ENCODE measurements at places on chromosomes 1 and 21.

DNA sequence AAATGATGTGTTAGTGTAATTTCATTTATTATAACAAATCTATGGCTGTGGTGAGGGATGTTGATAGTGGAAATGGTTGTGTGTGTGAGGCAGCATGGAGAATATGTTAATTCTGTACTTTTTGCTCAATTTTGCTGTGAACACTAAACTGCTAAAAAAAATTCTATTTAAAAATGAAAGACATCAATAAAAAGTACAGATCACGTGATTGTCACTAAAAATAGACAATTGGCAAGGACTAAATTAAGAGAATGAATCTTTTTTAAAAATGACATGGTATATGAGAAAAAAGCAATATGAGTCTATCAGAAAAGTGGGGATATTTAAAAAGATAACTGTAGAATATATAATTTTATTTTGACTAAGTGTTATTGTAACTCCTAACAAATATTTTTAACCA lies 15.7 kb upstream of the PIGK start:
- DNase-seq: no peak

GRCh38 chr1:240111558-240111957 lies 19.9 kb downstream of the FMN2 start:
- no peak for DNase-seq

GRCh38 chr1:200802865-200803512 lies 64.3 kb downstream of the CAMSAP2 start:
- no peak for DNase-seq

DNA sequence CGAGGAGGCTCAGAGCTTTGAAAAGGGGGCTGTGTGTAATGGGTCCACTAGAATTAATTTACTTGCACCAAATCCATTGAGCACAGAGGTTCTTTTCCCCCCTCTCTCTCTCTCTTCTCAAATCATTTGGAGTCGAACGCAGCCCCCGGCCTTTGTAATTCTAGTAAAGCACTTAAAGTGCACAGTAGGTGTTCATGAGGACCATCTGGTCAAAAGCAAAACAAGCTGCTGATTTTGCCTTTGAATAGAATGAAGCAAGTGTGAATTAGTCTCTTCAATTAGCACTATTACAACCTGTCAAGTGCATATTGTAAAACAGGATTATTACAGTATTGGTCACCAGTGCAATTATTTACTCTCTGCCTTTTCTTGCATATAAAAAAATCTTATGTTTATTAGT lies 259.9 kb downstream of the FAF1 start:
- no peak for DNase-seq

- no peak for DNase-seq
These were observed 64.6 kb downstream of the TRIM11 start for GRCh38 chr1:228341814-228342626.

DNA sequence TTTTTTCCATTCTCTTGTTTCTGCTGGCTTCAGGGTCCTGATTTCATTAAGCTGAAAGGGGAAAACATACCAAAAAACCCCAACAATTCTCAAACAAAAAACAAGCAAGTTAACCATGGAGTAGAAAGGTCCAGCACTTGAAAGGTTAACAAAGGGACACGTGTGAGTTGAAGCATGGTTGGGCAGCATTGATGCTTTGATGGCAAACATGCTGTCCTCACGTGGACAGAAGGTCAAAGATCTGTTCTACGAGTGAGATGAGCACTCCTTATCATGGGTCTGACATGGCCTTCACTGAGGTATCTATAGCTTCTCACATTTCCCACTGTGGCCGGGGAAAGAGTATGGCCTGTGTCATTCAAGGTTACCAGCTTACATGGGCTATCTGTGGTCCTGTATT lies 394.9 kb downstream of the HHAT start:
- no peak for DNase-seq

DNA sequence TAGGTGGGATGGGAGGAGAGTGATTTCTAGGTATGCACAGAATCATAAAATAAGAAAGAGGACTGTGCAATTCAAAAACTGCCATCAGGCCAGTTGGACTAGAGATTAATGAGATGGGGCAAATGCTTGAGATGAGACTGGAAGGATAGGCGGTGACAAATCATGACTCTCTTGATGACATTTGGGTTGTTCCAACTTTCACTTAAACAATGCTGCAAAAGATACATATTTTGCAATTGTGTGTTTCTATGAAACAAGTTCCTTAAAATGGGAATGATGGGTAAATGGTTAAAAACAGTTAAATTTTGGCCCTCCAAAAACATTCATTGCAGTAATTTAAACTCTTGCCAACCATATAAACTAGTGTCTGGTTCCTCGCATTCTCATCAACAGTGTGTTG lies 55.2 kb downstream of the RNASEL start:
- no peak for DNase-seq

GRCh38 chr1:180213401-180214170 lies 16.5 kb upstream of the LHX4 start:
- no peak for DNase-seq

DNA sequence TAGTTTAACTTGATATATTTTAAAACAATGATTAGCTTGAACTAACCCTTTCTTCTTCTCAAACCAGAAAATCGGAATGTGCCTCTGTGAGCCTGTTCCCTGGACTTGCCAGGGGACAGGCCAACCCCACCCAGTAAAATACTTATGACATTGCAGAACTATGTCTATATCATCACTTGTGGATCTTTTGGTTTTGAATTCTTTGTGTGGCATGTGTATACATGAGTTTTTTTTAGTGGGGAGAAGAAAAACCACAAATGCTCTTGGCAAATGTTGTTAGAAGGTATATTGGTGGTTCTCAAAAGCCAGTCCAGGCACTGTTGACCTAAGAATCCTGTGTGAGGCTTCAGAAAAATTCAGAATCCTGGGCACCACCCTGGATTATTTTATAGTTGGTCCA lies 347.4 kb downstream of the SIPA1L2 start:
- no peak for DNase-seq

DNA sequence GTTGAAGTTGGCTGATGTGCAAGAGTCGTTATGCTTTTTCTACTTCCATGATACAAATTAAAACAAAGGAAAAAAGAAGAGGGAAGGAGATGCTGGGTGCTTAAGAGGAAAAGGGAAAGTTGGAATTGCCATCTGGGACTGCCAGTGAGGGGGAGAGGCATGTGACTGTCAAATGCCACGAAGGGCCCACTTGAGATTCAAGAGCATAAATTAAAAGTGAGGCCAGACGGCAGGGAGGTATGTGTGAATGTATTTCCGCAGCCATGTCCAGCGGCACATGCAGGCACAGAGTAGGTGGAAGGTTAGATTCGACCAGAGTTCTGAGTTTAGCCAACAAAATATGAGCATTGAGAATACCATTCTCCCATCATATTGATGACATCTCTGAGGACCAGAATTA lies 32.0 kb downstream of the NFASC start:
- DNase-seq: no peak

DNA sequence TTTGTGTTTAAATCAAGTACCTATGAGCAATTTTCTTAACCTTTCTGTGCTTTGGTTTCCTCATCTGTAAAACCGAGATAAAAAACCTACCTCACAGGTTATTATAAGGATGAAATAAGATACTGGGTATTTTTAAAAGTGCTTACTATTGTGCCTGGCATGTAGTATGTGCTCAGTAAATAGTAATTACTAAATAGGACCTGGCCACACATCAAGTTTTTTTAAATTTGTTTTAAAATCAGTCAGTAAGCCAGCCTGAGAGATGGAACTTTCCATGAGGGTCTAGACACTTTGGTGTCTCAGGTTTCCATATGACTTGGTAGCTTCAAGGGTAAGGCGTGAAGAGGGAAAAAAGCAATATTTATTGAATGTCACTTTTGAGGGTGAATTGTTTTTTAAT lies 7.0 kb upstream of the ATF3 start:
- no peak for DNase-seq

GRCh38 chr1:165424454-165425216 lies 20.3 kb downstream of the RXRG start:
- DNase-seq: no peak

DNA sequence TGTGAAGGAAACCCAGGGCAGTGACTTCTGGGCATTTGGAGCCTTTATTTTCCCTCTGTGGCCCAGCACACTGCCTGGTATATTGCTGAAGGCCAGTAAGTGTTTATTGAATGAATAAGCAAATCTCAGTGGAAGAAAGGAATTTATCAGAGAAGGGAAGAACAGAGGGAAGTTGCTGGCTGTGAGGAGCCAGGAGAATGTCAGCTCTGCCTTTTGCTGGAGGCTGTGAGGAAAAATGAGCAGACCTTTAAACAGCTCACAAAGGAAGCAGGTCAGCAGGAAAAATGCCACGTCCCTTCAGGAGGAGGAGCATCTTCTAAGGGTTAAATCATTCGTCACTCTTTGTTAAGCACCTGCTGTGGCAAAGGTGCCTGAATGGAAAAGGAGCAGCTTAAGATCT lies 75.9 kb downstream of the GIPC2 start:
- no peak for DNase-seq

- DNase-seq: no peak
These were observed 108.8 kb downstream of the NPHP4 start for GRCh38 chr1:5883129-5884048.

DNA sequence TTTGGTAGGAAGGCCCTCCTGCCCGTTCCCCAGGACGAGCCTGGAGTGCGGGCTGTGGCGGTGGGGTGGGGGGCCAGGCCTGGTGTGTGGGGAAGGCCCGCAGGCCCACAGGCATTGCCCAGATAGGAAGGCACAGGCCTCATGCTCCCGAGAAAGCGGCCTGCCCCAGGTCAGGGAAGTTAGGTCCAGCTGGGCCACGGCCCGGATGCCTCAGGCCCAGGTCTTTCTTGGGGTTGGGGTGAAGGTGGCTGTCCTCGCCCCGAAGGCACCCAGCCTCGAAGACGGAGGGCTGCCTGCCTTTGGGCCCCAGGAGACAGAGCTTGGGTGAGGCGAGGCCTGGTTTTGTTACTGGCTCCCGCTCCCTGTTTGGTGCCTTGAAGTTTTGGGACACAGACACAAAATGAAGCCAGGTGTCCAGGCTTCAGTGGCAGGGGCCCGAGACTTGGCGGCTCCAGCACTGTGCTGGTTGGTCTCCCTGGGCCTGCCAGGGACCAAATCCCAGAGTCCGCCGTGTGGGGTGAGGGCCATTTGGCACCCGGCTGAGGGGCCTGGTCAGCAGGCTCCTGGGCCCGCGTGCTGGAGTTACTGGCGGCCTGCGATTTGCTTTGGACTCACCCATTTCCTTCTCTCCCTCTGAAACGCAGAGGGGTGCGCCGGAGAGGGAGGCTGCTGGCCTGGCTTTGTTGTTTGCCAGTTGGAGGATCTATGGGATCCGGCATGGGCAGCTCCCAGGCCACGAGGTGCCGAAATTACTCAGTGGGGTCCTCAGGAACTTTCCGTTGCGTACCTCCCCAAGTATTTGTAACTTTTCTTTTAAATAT lies 2.0 kb downstream of the SKI start:
- DNase-seq: no peak

DNA sequence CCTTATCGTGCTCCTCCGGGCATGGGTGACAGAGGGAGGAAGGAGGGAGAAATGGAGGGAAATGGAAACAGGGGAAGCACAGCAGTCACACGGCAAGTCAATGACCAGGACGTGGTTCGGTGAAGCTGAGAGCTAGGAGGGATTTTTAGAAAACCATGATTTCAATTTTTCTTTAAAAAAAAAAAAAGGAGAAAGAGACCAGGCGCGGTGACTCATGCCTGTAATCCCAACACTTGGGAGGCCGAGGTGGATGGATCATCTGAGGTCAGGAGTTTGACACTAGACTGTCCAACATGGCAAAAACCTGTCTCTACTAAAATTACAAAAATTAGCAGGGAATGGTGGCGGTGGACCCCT lies 776 bp upstream of the TNFRSF9 start:
- DNase-seq: no peak

GRCh38 chr21:21039624-21040170 lies 41.5 kb downstream of the NCAM2 start:
- DNase-seq: no peak

DNA sequence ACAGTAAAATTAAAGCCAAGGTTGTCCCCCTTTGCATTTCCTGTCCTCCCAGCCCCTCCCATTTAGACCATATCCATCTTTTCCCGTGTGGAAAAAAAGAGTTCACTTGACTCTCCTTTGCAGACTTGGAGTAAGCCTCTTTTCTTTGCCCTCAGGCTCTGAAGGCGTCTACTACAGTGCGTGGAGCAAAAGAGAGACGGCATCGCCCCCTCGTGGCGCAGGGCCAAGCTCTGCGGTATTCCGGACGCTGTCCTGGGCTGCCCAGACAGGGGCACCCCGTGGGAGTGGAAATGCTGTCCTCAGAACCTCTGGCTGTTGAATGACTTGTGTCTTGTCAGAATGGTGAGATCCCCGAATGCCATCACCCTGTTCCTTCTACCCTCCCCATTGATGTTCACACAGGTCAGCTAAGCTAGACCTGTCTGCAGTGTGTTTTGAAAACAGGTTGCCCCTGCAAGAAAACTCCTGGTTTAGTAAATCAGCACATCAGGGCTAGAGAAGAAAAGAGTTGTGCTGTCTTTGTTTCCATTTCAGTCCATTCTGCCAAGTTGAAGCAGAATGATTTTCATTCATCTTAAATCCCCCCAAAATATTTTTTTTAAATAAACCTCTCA lies 12.3 kb upstream of the GJA8 start:
- DNase-seq: no peak

GRCh38 chr1:222777463-222777862 lies 37.4 kb upstream of the DISP1 start:
- no peak for DNase-seq

DNA sequence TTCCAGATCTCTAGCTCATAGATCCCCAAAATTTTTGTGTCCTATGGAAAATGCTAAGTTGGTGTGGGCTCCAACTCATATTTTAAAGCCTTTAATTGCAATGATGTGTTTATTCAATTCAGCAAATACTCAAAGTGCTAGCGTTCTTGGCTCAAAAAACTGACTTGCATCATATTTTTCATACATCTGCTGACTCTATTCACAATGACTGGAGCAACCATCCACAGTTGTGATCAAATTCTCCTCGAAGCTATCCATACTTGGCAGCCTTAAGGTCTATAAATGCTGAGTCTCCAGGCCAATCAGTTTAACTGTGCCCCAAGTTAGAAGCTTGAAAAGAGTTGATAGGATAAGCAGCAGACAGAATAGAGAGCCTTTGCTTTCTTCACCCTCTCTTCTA lies 2.9 kb upstream of the ATP1A1 start:
- DNase-seq: no peak

DNA sequence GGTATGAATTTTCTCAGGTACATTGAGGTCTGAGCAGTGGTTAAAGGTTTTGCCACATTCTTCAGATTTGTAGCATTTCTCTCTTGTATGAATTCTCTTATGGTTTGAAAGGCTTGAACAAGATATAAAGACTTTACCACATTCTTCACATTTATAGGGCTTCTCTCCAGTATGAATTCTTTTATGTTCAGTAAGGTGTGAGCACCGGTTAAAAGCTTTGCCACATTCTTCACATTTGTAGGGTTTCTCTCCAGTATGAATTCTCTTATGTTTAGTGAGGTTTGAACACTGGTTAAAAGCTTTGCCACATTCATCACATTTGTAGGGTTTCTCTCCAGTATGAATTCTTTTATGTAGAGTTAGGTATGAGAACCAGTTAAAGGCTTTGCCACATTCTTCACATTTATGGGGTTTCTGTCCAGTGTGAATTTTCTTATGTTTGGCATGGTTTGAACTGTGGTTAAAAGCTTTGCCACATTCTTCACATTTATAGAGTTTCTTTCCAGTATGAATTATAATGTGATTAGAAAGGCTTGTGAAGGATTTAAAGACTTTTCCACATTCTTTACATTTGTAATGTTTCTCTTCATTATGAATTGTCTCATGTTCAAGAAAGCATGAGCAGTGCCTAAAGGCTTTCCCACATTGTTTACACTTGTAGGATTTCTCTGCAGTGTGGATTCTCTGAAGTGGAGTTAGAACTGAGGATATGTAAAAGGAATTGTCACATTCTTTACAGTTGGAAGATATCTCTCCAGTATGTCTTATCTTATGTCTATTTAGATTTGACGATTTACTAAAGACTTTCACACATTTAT lies 18.4 kb upstream of the ZNF124 start:
- DNase-seq: no peak

All from cortex of kidney (tissue), 1 donor.